ENCODE measurements at places on chromosomes 1 and 21. TPM values are rescaled to one million over a fixed set of nuclear protein-coding genes. Genes with fewer than 3 reads are reported as not detected.

CD2 gene
- total RNA-seq = not detected

DNA sequence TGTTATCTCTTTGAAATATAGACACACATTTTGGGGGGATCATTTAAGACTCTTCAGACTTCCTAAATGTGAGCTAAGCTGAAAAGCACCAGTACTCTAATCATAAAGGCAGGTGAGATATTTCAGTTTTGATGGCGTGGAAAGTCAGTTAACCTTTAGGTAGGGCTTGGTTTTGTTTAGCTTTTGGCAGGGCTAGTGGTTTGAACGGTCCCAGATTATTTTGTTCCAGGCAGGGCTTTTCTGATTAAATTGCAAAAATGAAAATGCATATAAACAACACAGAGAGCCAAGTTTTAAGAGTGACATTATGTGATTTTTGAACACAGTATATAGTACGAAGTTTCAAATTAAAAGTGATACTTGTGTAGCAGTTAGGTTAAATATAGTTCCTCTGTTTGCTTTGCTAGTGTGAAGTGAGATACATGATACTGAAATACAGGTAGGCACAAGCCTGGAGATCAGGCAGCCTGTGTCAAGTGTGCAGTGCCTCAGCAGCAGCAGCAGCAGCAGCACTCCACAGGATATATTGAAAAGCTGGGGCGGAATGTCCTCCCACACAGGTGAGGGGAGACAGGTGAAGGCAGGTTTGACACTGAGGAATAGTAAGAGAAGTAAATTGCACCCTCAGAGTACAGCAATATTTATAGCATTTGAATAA is 47.4 kb downstream of the CAMTA1 start:
- no peak for DNase-seq

- peak; percentile 42 for DNase-seq
These were observed 1143.6 kb upstream of the ADGRL2 start for GRCh38 chr1:80657044-80657643.

ACOT11 gene
- 23.4 TPM for total RNA-seq

DNA sequence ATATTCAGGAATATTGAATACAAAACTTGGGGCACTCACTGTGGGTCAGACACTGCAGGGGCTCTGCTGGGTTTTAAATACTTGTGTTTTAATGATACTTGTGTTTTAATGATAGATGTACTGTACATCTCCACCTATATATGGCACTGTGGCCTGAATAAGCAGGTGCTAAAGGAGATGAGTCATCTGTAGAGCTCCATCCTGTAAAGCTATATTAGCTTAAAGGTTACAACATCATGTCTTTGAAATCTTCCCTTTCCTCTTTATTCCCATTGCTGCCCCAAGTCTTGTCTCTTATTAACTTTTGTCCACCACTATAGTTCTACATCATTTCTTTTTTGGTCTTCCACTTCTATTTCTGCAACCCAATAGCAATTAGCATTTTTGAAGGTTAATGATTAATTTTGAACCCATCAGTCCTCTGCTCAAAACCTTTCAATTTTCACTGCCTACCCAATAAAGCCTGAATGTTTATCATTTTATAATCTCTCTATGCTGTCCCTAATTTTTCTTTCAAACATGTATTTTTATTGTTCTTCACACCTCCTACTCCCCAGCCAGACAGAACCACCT is 113.3 kb upstream of the PTGFR start:
- peak; percentile 37 for DNase-seq

DNA sequence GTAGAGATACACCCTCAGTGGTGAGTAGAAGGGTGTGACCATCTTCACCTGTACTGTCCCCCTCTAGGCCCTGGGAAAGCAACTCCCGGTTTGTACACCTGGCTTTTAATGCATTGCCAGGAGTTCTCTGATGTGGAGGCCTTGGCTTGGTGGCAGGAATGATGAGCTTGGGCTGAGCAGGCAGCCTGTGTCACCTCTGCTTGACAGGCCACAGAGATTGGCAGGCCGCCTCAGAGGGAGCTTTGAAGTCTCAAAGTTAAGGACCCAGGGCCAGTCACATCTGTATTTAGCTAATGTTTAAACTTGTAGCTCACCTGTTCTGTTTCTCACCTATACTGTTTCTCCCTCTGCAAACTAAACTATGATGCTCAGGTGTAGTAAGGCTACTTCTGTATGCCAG is 28.5 kb downstream of the HUNK start:
- DNase-seq = no peak
